Breast epithelium (tissue), 4 donors: ENCODE measurements at places on chromosomes 3 and 15.

DNA sequence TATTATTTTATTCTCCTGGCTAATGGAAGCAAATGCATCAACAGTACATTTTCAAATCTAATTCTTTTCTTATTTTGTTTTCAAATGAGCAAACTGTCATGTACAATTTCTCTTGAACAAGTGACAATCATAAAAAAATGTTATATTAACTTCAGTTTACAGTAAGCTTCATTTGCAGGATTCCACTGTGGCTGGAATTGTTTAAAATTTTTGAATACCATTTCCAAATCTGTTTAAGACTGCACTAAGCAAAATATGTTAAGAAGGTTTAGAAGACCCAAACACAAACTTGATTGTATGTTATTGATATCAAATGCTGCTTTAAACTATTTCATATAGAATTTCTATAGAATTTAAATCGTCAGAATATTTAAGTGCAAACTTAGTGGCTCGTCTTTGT lies 92.8 kb downstream of the ZNF280D start:
- DNase-seq: no peak

GRCh38 chr3:114307222-114307830 lies 13.5 kb downstream of the TIGIT start:
- DNase-seq: no peak

GRCh38 chr3:58013973-58014649 lies 5.9 kb downstream of the FLNB start:
- DNase-seq: no peak

DNA sequence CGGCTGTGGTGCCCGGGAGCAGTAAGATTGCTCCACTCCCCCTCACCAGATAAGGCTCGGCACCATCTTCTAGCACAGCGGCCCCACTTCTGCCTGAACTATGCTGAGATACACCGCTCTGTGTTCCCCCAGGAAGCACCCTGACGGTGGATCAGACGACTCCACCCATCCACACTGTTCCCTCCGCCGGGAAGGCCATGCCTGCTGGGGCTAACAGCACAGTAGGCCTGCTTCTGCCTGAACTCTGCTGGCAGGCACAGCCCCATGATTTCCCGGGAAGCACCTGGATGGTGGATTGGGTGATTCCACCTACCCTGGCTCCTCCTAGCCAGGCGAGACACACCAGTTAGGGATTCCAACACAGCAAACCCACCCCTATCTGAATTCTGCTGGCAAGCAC lies 36.3 kb upstream of the PPM1L start:
- no peak for DNase-seq

GRCh38 chr3:21330293-21330692 lies 420.7 kb downstream of the ZNF385D start:
- no peak for DNase-seq

GRCh38 chr15:65414841-65415621 lies 7.7 kb downstream of the IGDCC4 start:
- DNase-seq: no peak

GRCh38 chr3:122795674-122796195 lies 866 bp downstream of the SLC49A4 start:
- DNase-seq: no peak

- no peak for DNase-seq
Observed at GRCh38 chr3:115502128-115502527, 121.2 kb upstream of the GAP43 start.

GRCh38 chr3:88991496-88991895 lies 115.9 kb upstream of the EPHA3 start:
- DNase-seq: no peak
